ENCODE measurements at places on chromosomes 1 and 21.

DNA sequence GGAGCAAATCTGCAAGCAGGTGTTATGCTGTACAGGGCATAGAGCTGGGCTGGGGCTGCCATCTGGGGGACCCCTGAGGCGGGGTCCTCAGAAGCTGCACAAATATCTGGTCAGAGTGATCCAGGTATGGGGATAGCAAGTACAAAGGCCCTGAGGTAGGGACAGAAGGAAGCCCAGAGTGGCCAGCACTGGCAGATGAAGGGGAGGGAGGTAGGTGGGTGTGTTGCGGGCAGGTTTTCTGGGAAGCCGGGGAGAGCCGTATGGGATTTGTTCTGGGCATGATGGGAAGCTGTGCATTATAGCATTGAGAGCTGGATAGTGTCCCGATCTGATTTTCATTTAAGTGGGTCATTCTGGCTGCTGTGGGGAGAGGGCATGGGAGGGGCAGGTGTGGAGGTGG, 102.7 kb downstream of the ARHGEF10L start:
- no peak for DNase-seq

DNA sequence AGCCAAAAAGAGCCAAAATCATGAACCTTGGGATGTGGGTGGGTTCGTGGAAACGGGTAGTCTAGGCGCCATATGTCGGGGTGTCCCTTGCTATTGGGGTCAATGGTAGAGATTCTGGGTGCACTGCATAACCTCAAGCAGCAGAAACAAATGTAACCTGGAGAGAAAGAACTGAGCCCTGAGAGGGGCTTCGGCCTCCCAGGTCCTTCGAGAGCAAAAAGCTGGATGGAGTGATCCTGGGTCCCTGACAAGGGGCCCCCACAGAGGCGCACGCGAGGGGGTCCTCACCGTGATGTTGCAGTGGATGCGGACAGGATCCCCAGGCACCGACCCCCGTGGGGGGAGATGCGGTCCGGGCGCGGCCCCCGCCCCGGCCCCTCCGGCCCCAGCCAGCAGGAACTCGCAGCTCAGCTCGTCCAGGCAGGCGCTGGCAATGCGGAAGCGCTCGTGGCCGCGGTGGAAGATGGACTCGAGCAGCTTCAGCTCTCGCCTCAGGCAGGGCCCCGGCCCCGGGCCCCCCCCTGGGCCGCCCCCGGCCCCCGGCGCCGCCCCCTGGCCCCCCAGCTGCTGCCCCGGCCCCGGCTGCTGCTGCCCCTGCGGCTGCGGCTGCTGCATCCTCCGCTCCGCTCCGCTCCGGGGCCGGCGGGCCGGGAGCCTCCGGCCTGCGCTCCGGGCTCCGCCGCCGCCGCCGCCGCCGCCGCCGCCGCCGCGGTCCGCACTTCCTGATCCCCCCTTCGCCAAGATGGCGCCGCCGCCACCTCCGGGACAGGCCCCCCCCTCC, at the start of gene UBE2Q1:
Gene UBE2Q1 (minus strand): TSS at position 724 of the 781 bp plus-strand sequence. CDS start 109 bp downstream, at position 615.
- DNase-seq: no peak

DNA sequence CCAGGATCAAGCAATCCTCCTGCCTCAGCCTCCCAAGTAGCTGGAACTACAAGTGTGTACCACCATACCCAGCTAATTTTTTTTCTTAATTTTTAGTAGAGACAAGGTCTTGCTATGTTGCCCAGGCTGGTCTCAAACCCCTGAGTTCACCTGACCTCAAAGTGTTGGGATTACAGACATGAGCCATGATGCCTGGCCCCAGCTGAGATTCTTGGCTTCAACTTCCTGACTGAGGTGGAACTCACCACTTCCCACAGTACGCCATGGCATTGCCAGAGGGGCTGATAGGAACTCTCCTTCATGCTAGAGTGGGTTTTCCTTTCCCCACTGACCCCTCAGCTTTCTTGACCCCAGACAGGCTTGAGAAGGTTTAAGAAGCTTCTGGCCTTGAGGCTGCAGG, 251.0 kb upstream of the CSF3R start:
- DNase-seq: no peak

GRCh38 chr1:19122668-19123067, 87.4 kb downstream of the UBR4 start:
- no peak for DNase-seq

GRCh38 chr1:7561331-7561921, 209.7 kb upstream of the VAMP3 start:
- no peak for DNase-seq

GRCh38 chr1:8753736-8754135, 63.7 kb downstream of the RERE start:
- no peak for DNase-seq

DNA sequence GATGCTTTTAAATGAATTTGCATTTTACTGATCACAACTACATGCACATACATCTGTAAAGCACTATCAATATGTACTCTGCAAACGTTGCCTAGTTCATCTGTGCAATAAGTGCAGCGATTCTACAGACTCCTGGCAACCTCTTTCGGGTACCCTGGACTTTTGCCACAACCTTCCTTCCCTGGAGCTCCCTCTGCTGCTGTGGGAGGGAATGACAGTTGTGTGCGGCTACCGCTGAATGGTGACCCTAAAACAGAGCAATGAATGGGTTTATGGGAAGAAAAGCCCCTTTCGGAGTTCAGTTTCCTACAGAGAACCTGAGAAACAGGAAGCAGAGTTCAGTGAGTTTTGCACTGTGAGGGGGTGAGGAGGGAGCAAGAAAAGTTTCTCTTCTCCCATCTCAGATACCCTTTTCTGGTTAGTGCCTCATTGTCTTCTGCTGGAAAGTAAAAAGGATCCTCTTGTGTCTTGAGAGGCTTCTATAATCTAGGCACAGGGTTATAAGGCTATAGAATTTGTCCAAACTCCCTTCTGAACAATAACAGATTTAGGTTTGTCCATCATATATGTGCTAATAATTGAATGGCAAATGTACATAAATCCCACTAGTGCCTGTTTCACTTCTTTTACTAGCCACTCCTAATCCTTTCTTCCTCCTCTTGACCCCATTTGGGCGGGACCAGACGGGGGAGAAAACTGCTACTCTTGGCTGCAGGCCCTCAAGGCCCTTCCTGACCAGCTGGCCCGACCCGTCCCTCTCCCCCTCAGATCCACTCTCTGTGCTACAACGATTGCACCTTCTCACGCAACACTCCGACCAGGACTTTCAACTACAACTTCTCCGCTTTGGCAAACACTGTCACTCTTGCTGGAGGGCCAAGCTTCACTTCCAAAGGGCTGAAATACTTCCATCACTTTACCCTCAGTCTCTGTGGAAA, 19.8 kb upstream of the SARS1 start:
- peak; percentile 33 for DNase-seq

GRCh38 chr1:71233645-71234044, 152.8 kb upstream of the ZRANB2 start:
- no peak for DNase-seq

- no peak for DNase-seq
These were observed 40.1 kb downstream of the LAMC1 start for GRCh38 chr1:183063349-183063748.

DNA sequence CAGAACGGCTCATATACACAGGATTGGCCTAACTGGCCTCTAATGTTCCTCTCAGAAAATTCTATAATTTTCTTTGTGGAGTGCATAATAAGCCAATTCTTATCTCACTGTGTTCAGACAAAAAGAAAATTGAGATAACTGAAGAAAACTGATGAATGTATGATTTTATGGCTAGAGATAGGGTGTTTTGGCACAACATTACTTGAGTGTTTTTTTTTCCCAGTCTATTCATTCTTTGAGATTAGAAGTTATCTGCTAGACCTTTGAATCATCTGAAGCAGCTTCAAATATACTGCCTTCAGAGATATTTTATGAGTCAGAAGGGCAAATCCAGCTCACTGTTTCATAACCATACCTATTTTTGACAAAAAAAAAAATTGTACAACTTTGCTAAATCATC, 85.6 kb downstream of the VAV3 start:
- DNase-seq: no peak

DNA sequence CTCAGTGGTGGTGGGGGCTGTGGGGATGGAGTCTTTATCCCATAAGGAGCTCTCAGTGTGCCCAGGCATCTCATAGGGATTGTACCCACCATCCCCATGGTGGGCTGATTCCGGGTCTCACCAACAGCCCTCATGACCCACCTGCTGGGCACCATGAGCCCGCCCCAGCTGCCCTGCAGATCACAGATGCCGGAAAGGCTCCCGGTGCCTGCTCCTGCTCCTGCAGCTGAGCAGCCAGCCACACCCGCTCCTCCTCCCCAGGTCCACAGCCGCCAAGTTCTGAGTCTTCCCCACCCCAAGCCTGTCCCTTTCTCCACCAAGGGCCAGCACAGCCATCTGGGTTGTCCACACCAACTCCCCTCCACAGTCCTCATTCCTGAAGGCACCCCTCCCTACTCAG, 15.5 kb upstream of the TSPEAR start:
- DNase-seq: no peak

DNA sequence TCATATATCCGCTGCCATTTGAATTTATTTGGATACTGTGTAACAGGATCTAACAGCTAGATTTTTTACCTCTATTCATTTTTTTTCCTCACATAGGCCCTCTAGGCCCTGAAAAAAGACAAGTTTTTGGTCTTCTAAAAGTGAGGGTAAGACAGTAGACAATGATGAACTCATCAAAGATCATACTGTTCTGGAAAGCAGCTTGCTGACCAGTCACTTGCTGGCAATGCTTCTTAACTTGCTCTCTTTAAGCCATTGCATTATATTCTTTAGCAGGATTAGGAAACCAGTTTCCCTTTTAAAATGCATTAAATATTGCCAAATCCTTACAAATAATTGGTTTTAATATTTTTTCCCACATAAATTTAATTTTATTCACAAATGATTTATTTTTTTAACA, 65.5 kb downstream of the SYT14 start:
- DNase-seq: no peak

GRCh38 chr1:46800742-46801141, 1.9 kb downstream of the CYP4B1 start:
- no peak for DNase-seq

- DNase-seq: no peak
These were observed 114.5 kb downstream of the LRRC40 start for GRCh38 chr1:70090875-70091274.

DNA sequence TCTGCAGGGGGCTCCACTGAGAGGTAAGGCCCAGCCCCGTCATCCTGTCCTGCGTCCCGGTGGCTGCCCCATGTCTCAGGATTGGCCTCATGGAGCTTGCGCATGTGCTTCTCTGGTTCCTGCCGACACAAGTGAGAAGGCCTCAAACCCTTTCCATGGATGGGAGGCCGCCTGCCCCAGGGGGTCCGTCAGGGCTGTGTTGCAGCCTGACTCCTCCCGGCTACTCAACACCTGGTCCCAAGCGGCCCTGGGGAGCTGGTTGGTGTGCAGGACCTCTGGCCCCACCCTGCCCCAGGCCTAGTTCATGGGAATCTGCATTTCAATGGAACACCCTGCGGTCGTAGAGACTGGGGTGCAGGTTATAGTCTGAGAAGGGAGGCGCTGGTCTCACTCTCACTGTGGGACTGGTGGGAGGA, 21.1 kb upstream of the PDE9A start:
- DNase-seq: no peak

GRCh38 chr1:27824411-27824810, 6.2 kb upstream of the PPP1R8 start:
- no peak for DNase-seq

GRCh38 chr1:70487910-70488665, 77.0 kb downstream of the CTH start:
- DNase-seq: no peak

DNA sequence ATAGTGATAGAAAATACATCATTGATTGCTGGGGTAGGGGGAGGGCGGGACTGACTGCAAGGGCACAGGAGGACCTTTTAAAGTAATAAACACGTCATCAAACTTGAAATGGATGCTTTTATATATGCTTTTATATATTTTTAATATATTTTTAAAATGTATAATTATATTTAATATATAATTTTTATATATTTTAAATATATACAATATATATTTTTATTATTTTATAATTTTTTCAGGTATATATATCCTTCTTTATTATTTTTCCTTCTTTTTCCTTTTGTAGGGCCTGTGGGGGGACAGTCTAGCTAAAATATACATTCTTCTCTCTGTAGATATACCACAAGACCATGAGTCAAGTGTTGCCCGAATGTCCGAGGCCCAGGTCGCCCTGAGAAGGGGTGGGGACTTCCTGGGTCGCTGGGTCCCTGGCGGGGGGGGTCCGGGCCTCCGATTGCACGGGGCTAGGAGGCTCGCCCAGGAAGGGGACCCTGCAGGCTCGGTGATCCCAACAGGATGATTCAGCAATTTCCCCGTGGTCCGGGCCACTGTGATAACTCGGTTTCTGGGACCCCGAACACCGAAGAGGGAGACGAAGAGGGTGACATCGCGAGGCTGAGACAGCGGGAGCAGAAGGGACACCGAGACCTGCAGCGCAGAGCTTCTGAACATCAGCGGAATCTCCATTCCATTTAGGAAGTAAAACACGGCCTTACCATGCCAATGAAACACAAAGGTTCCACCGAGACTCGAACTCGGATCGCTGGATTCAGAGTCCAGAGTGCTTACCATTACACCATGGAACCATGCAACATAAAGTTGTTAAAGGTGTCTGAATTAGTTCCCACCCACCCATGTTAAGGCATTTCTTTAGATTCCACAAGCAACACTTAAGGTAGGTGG, 112.5 kb upstream of the NBPF11 start:
- no peak for DNase-seq

DNA sequence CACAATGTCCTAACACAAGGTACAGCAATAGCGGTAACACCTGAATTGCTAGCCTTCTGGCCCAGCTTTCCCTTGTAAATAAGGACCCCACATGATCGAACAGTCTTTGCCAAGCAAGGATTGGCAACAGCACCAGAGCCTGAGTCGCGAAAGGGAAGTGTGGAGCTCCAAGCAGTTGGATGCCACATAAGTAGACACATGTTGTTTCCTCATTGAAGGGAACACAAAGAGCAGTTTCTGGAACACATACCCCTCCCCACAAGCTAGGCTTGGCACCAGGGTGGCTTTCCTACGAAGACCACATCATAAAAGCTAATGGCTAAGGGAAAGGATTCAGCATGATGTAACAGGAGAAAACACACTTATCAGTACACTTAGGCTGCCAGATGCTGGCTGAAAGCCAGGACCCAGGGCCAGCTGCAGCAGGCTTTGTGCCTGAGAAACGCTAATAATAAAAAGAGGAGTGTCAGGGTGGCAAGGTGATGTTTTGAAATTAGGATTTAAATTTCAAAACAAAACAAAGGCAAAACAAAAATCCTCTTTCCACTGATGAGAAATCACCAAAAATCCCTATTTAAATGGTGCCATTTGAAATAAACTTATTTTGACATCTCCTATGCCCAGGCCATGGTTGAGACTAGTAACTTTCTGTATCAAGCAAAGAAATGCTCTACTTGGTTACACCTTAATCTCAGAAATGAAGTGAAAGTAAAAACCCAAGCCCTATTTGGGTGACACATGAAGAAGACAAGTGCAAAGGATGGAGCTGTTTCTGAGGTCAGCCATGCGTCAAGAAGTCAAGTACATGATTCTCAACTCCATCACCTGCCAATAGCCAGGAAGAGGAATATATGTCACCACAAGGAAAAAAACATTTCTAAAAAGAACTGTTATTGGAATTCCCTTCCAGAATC, 11.9 kb upstream of the CPLANE2 start:
- DNase-seq: no peak

DNA sequence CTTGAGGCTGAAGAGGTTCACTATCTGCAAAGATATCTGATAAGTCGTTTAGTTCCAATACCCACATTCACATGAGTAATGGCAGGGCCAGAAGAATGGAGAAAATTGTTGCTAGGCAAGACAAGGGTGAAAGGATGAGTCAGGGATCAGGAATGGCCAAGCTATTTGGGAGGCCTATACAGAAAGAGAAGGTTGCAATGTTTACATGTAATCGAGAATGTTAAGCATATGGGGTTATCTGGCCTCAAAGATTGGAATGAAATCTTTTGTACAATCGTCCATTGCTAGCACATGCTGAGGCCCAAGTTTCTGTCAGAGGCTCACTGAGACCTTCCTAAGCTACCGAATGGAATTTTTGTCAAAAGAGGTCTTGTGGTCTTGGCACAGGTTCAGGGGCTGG, 299.9 kb upstream of the PLD5 start:
- no peak for DNase-seq

All from CD4-positive, alpha-beta T cell treated with Interleukin-6 at 100 ng/mL for 8 hours (primary cell).